ENCODE measurements at places on chromosomes 3 and 15.

DNA sequence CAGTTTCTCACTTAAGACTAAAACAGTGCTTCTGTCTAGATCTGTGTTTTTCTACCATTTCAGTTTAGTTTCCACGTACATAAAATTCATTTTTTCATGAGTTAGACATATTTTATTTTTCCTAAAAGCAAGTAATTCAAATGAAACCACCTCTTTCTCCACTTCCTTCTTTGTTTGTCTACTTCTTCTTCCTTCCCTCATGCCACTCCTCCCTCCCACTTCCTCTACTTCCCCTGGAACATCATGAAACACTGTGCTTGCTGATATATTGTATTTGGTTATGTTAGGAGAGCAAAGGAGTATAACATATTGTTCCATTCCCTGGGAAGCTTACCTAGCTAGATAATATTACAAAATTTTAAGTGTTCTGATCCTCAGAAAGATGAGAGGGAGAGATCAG, 36.7 kb upstream of the GOLGA8B start:
- no peak overlapping the region for H3K27ac ChIP-seq
- peaks cover 3% of the 10 kb centered on the region for H3K27me3 ChIP-seq
- DNase-seq: no peak
- H3K36me3 ChIP-seq: no peaks in the 10 kb centered on the region
- H3K4me3 ChIP-seq: no peak overlapping the region
- H3K4me1 ChIP-seq: no peaks in the 10 kb centered on the region

DNA sequence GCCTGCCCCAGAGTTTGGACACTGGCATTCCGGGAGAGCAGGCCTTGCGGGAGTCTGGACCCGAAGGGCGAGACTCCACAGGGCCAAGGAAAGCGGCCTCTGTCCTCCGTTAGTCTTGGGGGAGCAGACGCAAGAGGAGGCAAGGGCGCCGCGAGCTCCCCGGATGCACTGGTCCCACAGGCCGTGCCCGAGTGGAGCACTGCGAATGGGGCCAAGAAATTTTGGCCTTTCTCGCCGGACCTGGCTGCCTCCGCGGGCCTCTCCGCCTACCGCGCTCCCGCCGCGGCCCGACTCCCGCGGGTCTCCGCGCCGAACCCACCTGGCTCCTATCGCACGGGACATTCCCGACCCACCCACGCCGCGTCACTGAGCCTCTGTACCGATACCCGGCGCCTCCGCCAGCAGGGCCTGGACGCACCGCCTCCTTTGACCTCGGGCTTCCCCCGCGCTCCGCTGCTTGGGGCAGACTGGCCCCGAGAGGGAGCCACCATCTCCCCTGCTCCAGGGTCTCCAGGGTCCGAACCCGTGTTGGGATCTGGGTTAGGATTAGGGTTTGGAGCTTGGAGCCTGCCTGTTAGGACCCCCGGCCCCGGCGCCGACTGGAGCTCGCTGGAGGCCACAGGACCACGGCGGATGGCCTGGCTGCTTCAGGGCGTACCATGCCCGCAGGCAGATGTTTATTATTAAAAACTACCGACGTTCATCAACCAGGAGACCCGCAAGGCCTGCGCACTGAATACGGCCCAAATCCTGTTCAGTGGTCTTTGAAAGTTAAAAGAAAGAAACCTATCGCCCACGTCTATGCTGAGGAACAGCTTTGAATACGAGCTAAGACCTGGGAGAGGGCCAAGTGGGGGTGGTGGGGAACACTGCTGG, 11.7 kb downstream of the SHOX2 start:
- no peak for DNase-seq
- H3K4me3 ChIP-seq: no peak overlapping the region
- H3K4me1 ChIP-seq: peaks cover 11% of the 10 kb centered on the region
- H3K27ac ChIP-seq: no peak overlapping the region
- H3K27me3 ChIP-seq: peaks cover 52% of the 10 kb centered on the region

- no peak for DNase-seq
- H3K27me3 ChIP-seq: no peaks in the 10 kb centered on the region
- H3K36me3 ChIP-seq: no peaks in the 10 kb centered on the region
Measured at GRCh38 chr3:17243621-17244020, 358.9 kb downstream of the PLCL2 start.

DNA sequence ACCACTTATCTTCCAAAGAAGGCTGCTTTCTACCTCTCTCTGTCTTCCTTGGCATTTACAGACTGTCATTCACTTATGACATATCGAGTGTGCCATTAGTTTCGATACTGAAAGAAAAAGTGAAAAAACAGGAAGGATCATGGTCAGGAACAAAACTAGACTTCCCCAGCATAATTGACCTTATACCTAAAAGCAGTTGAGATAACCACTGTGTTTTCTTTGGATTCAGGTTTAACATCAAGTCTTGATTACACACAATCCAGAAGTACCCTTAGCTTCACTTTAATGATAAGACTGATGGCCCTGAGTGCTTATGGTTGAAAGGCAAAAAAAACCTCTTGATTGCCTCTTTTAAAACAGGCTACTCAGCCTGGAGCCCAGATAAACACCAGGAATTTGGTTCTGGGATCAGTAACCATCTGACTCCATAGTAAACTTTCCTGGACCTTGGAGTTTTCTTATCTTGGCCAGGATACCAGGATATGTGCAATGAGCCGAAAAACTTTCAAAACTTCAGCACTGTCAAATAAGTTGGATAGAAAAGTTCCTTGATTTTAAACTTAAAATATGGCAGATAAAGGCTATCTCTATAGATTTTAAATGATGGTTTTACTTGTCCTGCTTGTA, 5.0 kb upstream of the UACA start:
- peaks cover 8% of the 10 kb centered on the region for H3K4me1 ChIP-seq
- peaks cover 6% of the 10 kb centered on the region for H3K27me3 ChIP-seq
- DNase-seq: no peak
- no peaks in the 10 kb centered on the region for H3K36me3 ChIP-seq
- no peak overlapping the region for H3K4me3 ChIP-seq
- H3K27ac ChIP-seq: no peak overlapping the region

- no peaks in the 10 kb centered on the region for H3K4me1 ChIP-seq
- no peak overlapping the region for H3K27ac ChIP-seq
- DNase-seq: no peak
- no peak overlapping the region for H3K4me3 ChIP-seq
- H3K27me3 ChIP-seq: no peaks in the 10 kb centered on the region
Measured at GRCh38 chr3:111910806-111911205, 51.7 kb downstream of the PHLDB2 start.

GRCh38 chr3:108605491-108605890, 16.0 kb downstream of the DZIP3 start:
- no peaks in the 10 kb centered on the region for H3K36me3 ChIP-seq
- no peak overlapping the region for H3K4me3 ChIP-seq
- DNase-seq: no peak
- no peaks in the 10 kb centered on the region for H3K27me3 ChIP-seq
- peaks cover 44% of the 10 kb centered on the region for H3K4me1 ChIP-seq

- no peaks in the 10 kb centered on the region for H3K36me3 ChIP-seq
- peaks cover 6% of the 10 kb centered on the region for H3K27me3 ChIP-seq
- H3K27ac ChIP-seq: no peak overlapping the region
Measured at GRCh38 chr15:85854345-85855097, 59.8 kb upstream of the KLHL25 start.

DNA sequence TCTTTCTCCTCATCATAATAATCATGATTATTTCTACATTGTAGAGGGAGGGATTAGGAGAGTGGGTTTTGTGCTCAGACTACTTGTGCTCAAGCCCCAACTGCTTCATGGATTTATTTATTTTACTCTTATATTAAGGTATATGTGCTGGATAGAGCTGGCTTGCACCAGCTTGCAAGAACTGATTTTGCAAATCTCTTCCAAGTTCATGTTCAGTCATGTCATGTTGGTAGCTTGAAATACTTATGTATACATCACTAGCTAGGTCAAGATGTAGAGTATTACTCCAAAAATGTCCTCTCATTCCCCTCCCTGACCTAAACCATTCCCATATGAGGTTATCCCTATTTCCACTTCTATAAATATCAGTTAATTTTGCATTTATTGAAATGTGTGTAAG, 293.9 kb upstream of the RBMS3 start:
- H3K4me3 ChIP-seq: no peak overlapping the region
- H3K36me3 ChIP-seq: no peaks in the 10 kb centered on the region
- H3K27ac ChIP-seq: no peak overlapping the region
- H3K4me1 ChIP-seq: no peaks in the 10 kb centered on the region
- DNase-seq: no peak
- H3K27me3 ChIP-seq: no peaks in the 10 kb centered on the region

- DNase-seq: no peak
- H3K27me3 ChIP-seq: no peaks in the 10 kb centered on the region
- H3K4me1 ChIP-seq: no peaks in the 10 kb centered on the region
- no peak overlapping the region for H3K4me3 ChIP-seq
Measured at GRCh38 chr15:22945071-22945470, 35.1 kb downstream of the CYFIP1 start.

- no peak overlapping the region for H3K4me3 ChIP-seq
- H3K36me3 ChIP-seq: no peaks in the 10 kb centered on the region
- H3K27me3 ChIP-seq: no peaks in the 10 kb centered on the region
- no peak overlapping the region for H3K27ac ChIP-seq
- DNase-seq: no peak
Measured at GRCh38 chr3:55331524-55331923, 155.6 kb downstream of the WNT5A start.

GRCh38 chr3:37031096-37031682, 37.9 kb downstream of the MLH1 start:
- H3K27ac ChIP-seq: no peak overlapping the region
- no peak for DNase-seq
- no peak overlapping the region for H3K4me3 ChIP-seq
- H3K36me3 ChIP-seq: peaks cover 35% of the 10 kb centered on the region
- no peaks in the 10 kb centered on the region for H3K4me1 ChIP-seq

GRCh38 chr3:155323063-155323666, 29.7 kb upstream of the STRIT1 start:
- no peak overlapping the region for H3K27ac ChIP-seq
- no peaks in the 10 kb centered on the region for H3K27me3 ChIP-seq

- no peak overlapping the region for H3K4me3 ChIP-seq
- peaks cover 57% of the 10 kb centered on the region for H3K4me1 ChIP-seq
- H3K27me3 ChIP-seq: no peaks in the 10 kb centered on the region
- H3K27ac ChIP-seq: no peak overlapping the region
- no peaks in the 10 kb centered on the region for H3K36me3 ChIP-seq
Measured at GRCh38 chr3:128322030-128323022, 144.4 kb downstream of the DNAJB8 start.

DNA sequence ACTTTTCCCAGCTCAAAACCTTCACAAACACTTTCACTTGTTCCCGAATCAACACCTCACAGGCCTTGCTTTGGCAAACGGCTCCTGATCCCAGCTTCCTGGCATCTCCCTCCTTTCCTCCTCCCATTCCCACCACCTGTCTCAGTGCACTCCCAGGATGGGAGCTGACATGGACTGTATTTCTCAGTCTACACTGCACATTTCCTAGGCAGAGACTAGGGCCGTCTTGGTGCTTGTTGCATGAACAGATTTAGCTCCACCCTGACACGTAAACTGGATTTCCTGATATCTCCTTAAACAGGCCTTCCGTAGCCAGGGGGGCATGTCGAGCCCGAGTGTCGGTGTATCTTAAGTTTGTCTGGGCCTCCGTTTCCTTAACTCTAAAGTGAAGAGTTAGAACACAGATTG, 790 bp upstream of the WHAMM start:
- H3K4me1 ChIP-seq: peaks cover 27% of the 10 kb centered on the region
- peak overlapping the region; percentile 68 for H3K4me3 ChIP-seq
- peak overlapping the region; percentile 91 for H3K27ac ChIP-seq
- no peaks in the 10 kb centered on the region for H3K36me3 ChIP-seq

- no peaks in the 10 kb centered on the region for H3K36me3 ChIP-seq
- H3K27me3 ChIP-seq: no peaks in the 10 kb centered on the region
- H3K27ac ChIP-seq: no peak overlapping the region
Measured at GRCh38 chr3:99482191-99482590, 156.2 kb upstream of the COL8A1 start.

- no peaks in the 10 kb centered on the region for H3K36me3 ChIP-seq
- no peak overlapping the region for H3K4me3 ChIP-seq
- DNase-seq: no peak
- no peaks in the 10 kb centered on the region for H3K27me3 ChIP-seq
- no peaks in the 10 kb centered on the region for H3K4me1 ChIP-seq
Measured at GRCh38 chr15:53880357-53880756, 97.9 kb upstream of the UNC13C start.

DNA sequence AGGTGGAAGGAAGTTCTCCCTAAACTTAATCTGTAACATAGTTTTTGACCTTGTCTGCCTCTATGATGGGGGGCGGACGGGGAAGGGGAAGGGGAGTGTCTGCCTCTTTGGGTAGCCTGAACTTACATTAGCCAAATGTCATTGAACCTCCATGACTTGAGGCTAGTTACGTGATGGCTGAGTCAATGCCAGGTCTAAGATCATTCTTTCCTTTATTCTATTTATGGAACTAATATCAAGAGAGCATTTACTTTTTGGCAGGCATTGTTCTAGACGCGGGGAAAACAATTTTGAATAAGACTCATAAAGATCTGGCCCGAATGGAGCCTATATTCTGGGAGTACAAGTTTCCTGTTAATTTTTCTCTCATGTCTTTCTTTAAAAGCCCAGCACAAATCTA, 340.7 kb upstream of the C2CD4B start:
- no peaks in the 10 kb centered on the region for H3K4me1 ChIP-seq
- no peaks in the 10 kb centered on the region for H3K36me3 ChIP-seq
- H3K4me3 ChIP-seq: no peak overlapping the region
- no peak for DNase-seq

DNA sequence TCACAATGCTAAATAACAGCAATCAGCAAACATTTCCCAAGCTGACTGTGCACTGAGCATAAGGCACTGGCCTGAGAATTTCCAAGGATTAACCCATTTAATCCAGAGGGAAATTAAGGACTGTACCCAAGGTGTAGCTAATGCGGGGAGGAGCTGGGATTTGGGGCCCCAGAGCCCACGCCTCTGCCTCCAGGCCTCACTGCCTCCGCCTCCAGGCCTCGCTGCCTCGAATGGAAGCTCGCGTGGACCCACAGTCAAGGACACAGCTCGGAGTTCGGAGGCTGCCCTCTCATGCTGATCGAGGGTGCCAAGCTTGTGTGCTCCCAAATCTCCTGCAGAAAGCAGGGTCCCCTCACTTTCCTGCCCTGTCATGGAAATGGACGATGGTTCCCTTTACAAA, 76.5 kb upstream of the SNRPA1 start:
- DNase-seq: no peak
- H3K4me3 ChIP-seq: no peak overlapping the region
- no peak overlapping the region for H3K27ac ChIP-seq

DNA sequence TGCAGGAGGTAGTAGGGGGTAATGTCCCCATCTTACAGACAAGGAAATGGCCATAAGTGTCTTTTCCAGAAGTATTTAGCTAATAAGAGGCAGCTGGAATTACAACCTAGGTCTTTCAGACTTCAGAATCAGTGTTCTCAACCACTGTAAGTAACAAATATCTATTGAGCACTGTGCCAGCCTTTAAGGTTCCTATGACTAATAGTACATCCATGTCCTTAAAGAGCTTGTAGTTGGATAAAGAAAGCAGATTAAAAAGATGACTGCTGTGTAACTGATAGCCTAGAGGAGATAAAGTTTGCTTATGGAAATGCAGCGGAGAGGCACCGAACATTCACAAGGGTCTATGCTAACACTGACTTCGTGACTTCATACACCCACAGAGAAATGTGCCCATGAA, 136.0 kb downstream of the KCNMB2 start:
- no peak for DNase-seq
- no peaks in the 10 kb centered on the region for H3K27me3 ChIP-seq
